T-helper 1 cell (primary cell): ENCODE measurements at places on chromosomes 4 and X.

DNA sequence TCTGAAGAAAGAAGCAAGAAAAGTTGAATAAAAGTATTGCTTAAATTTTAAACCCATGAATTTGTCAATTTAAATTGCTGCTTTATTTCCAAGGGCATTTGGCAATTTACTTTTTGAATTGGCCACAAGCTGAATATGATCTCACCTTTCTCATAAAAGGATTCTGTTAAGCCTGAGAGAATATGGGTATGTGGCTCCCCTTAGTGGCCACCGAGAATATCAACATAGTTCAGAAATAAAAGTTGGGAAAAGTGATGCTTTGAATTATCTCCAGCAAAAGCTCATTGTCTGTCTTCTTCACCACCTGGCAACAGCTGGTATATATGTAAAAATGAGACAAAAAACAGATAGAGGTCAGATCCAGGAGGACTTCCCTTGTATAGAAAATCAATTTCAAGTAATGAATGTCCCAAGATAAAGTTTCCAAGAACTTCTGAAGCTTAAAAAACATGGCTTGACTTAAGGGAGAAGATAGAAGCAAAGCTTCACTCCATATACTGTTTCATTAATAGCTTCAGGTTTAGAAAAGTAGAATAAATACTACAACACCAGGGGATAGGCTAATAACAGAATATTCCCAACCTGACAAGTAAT lies 290.7 kb upstream of the FAM241A start:
- peak; percentile 1 for DNase-seq

- DNase-seq = no peak
Measured at GRCh38 chr4:54093324-54094240, 6.4 kb upstream of the GSX2 start.

GRCh38 chrX:148914783-148915182 lies 414.4 kb downstream of the AFF2 start:
- no peak for DNase-seq

DNA sequence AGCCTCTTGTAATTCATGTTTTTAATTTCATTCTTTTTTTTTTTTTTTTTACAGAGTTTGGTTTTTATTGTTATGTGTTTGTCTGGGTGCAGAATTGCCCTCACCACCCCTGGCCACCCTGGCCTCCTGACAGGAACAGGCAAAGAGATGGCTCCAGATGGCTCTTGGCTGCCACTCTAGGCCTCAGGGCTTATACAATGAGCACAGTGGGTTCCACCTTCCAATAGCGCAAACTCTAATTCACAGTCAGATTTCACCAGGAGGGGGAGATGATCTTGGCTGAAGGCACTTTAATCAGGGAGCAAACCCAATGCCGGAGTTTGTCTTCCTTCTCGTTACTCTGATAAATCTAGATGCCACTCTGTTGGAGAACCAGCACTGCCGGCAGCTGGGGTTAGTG lies 24.8 kb downstream of the CPE start:
- no peak for DNase-seq

DNA sequence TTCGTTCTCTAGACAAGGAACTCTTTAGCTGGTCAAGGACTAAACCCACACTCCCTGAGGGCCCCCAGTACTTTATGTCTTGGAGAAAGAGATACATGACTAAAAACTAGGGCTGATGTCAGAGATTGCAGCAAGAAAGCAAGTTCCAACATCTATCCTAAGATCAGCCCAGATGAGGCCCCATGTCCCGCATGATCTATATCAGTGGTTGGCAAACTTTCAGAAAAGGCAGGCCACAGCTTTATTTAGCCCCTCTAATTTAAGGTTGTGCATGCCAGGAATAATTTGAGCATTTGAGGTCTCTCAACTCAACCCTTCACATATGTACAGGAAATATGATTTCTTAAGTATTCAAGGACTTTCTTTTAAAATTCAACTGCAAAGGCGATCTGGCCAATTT lies 44.1 kb upstream of the FRMD7 start:
- no peak for DNase-seq

DNA sequence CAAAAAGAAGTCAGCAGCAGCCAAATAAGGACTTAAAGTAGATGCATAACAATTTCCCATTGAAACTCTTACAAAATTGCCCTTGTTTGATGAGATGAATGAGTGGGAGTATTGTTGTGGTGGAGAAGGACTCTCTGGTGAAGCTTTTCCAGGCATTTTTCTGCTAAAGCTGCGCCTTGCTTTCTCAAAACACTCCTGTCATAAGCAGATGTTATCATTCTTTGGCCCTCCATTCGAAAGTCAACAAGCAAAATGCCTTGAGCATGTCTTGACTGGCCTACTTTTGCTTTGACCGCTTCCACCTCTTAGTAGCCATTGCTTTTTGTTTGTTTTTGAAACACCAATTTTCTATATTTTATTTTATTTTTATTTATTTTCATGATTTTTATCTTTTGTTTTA lies 340.9 kb upstream of the FGF13 start:
- DNase-seq = no peak

GRCh38 chr4:14902342-14902741 lies 99.9 kb upstream of the CPEB2 start:
- no peak for DNase-seq

DNA sequence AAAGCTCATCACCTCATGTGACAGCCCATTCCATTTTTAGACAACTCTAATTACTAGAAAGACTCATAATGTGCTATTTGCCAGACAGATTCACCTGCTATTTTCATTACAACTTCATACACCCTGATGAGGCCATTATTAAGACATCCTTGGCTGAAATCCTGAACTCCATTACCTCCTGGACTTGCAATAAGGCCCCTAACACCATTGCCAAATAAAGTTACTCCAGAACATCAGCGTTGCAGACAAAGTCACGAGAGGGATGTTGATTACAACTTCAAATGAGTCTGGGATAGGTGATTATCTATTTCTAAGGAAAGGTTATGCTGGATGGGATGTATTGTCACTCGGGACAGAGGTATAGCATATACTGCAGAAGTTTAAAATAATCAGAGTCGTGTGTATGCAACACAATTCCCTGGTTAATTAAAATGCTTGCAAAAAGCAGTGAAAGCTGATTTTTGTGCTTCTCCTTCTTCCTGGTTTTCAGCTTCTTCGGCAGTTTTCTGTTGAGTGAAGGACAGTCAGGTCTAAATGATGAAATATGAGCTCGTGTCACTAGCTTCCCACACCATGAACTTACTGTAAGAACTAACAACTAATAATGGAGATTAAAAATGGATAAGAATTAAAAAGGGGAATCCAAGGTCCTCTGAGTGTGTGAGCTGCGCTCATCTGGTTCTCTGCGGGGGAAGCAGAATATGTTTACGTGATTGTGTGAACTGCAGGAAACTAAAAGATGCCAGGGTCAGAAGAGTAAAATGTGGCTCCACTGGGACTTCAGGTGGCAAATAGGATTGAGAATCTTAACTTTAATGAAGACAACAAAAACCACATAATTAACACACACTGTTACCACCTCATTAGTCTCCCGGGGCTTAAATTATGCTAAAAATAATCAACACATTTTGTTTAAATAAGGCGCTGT lies 17.6 kb upstream of the SOD3 start:
- no peak for DNase-seq

GRCh38 chr4:148376151-148376550 lies 66.1 kb downstream of the NR3C2 start:
- DNase-seq = peak; percentile 13

DNA sequence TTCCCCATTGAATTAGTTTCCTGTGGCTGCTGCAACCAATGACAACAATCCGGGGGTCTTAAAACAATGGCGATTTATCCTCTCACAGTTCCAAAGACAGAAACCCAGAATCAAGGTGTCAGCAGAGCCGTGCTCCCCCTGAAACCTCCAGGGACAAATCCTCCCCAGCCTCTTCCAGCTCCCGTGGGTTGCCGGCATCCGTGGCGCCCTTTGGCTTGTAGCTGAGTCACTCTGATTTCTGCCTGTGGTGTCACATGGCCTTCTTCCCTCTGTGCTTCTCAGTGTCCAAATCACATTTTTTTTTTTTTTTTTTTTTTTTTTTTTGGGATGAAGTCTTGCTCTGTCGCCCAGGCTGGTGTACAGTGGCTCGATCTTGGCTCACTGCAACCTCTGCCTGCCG lies 64.5 kb upstream of the STX18 start:
- DNase-seq = no peak

DNA sequence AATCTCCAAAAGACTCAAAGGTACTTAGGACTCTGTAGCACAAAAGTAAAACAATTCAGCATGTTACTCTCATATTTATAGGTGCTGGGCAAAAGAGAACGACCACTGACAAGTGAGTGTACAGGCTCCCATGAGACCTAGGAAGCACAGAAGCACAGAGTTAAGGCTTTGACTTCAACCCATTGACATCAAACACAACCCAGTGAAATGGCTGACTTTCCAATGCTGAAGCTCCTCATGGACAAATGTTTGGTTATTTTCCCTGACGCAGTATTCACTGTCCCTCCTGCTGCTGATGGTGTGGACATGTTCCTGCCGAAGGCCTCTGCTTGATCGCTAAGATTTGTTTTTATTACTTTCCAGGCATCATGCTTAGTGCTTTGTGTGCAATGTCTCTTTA lies 148.7 kb downstream of the TSPAN5 start:
- no peak for DNase-seq

DNA sequence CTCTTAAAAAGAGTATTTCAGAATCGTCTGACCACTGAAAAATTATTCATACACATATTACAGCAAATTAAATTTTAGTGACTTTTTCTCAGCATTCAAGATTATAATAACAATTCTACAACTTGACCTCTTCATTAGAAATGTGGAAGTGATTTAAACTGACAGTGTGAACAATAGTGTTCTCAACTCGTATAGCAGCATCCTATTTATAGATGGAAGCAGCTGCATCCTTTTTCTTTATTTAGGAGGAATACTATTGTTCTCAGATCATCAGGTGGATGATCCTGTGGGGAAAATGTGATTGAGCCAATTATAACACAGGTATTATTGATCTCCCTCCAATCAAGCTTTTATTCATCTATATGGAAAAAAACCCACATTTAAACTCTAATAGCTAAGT lies 56.7 kb downstream of the RAPGEF2 start:
- no peak for DNase-seq

GRCh38 chr4:83362492-83363329 lies 28.1 kb upstream of the HPSE start:
- DNase-seq = no peak

DNA sequence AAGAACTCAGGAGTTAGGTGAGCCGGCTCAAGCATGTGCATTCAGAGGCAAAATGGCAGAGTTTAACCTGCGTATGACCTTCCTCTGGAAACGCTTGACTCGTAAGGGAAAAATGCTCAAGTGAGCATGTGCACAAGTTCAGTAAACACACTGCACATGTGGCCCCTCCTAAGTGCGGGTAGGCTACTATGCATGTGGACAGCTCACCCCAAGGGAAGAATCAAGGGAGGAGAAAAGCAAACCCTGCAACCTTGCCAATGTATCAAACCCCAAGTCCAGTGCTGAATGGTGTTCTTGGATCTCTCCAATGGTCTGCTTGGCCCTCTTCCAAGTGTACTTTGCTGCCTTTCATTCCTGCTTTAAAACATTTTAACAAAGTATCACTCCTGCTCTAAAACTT lies 407.1 kb downstream of the ADAM29 start:
- DNase-seq = no peak

DNA sequence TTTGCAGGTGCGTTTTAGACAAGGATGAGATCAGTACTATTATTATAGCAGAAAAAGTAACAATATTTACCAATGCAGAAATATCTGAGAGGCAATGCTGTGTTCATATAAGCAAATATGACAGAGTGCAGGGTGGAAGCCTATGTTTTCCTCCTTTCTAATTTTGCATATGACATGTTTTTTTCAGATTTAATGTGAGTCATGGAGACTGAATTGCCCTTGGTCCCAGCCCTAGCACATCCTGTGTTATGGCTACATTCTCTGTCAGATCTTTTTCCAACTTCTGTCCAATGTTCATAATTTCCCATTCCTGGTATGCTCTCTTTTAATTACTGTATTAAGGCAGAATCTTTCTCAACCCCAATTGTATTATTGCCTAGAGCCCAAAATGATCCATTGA lies 165.6 kb downstream of the SLC7A11 start:
- no peak for DNase-seq

GRCh38 chrX:55486736-55487135 lies 2.9 kb downstream of the USP51 start:
- DNase-seq = no peak

GRCh38 chr4:169756971-169757574 lies 671 bp downstream of the HPF1 start:
- DNase-seq = peak; percentile 21

DNA sequence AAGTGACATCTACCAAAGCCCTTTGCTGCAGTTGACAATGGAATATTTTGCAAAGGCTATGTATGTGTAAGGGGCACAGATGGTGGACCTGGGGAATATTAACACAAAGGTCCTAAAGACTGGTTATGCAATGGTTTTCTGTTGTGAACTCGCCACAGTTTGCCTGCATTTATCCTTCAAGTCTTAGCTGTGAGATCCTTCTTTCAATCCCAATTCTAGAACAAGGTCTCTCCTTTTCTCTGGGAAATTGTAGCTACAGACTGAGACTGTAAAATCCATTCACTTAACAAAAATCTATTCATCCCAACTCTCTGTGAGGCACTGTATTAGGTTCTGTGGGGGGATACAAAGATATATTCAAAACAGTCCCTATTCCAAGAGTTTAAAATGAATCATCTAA lies 250.4 kb downstream of the GPM6A start:
- DNase-seq = no peak

DNA sequence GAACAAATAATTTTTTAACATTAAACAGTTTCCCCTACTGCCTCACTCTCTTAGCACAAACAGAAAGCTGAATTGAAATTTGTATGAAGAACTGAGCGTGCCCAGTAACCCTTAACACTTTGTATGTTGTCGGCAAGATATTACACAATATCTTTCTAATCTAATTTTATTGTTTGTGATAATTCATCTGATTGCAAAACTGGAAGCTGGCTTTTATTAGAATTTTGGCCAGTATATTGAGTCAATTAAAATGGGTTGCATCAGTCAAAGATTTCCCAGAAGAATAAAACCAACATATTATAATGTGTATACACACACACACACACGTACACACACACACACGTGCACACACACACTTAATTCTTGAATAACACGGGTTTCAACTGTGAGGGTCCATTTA lies 2332.1 kb downstream of the PCDH7 start:
- DNase-seq = no peak

DNA sequence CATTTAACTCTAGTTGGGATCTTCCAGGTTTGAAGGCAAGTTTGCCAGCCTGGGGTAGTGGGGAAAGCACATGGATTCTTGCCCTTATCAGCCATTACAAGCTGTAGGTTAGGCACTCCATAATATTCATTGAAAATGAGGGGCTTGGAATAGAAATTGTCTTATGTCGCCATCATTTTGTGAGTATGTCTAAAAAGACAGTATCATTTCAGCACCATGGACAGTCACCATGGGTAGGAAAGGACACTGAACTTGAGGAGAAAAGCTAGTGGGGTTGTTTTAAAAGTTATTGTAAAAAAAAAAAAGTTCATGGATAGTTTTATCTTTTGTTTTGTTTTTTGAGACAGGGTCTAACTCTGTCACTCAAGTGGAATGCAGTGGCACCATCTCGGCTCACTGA lies 356.1 kb downstream of the HNRNPD start:
- DNase-seq = no peak

- DNase-seq = no peak
Measured at GRCh38 chr4:15459706-15460105, 10.0 kb upstream of the CC2D2A start.
